ENCODE measurements at places on chromosomes 2 and 18.

DNA sequence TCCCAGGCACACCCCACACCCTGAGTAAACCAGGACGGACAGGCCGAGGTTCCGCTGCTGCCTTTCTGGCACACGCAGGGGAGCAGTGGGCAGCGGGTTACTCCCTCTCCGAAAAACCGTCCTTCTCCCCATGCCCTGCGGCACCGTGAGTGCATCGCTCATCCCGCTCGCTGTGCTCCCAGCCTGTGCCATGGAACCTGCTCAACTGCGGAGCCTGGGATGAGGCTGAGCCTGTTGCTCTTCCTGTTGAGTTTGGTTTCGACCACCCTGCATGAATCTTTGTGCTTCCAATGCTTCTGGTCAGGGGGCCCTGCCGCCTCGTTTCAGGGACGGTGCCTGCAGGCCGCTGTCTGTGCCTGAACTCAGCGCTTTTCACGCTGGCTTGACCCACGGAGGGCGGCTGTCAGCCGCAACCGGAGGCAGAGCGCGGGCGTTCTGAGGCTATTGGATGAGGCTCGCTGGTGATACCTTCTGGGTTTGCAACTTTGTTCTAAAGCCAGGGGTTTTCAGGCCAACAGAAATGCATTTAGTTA lies 106.7 kb downstream of the MBP start:
- no peak for DNase-seq

- no peak for DNase-seq
Observed at GRCh38 chr18:27839141-27839540, 337.8 kb downstream of the CDH2 start.

DNA sequence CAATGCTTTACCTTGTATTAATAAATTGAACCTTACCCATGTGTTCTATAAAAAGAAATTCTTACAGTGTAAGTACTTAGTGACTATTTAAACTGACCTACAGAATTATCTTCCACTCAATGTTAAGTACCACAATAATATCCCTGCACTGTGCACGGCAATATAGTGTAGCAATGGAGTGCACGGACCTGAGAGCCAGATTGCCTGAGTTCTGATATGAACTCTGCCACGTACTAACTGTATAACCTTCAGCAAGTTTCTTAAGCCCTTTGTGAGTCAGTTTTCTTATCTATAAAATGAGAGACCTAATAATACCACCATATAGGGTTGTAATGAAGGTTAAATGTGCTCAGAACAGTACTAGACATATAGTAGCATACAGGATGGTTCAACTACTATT lies 66.2 kb downstream of the GPR39 start:
- DNase-seq = no peak

DNA sequence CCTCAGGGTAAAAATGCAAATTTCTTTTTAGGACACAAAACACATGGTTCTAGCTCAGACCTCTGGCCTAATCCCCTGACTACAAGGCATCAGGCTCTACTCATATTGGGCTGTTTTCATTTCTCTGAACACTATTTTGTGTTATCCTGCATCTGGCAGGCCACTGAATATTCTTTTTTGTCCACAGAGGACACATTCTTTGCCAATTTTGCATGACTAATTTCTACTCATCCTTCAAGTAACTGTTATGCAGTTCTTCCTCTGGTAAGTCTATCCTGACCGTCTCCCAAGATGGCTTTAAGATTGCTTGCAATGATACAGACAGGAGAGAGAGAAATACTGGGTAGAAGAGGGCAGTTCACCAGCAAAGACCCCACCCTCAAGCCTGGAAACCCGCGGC lies 107.6 kb upstream of the RGPD4 start:
- DNase-seq = no peak

GRCh38 chr18:26335571-26336487 lies 109.6 kb downstream of the TAF4B start:
- DNase-seq = no peak

- DNase-seq = no peak
Observed at GRCh38 chr2:108805032-108805431, 18.5 kb downstream of the CCDC138 start.

DNA sequence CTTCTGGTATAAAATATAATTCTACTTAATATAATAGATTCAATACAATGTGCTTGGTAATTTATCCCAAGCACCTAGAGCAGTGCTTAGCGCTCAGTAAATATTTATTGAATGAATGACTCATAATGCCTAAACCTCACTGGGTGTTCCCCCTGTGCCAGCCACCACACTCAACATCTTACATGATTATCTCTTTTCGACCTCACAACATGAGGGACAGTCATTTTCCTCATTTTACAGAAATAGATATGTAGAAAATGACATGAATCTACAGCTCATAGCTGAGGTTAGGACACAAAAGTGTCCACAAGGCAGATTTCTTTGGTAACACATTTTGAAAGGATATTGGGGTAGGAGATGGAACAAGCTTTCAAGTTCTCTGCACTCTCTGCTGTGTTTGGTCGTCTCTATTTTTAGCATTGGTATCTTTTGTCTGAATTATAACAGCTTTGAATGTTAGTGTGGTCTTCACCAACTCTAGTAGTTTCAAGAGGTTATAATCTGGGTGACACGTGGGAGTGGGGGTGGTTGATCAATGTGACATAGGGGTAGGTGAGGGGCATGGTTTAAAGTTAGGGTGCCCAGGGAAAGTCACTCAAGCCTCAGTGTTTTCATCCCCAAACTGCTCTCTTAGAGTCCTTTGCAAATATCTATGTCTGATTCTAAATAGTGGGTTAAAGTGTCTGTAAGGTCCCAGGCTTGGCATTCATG lies 9.8 kb downstream of the MYOM1 start:
- no peak for DNase-seq

DNA sequence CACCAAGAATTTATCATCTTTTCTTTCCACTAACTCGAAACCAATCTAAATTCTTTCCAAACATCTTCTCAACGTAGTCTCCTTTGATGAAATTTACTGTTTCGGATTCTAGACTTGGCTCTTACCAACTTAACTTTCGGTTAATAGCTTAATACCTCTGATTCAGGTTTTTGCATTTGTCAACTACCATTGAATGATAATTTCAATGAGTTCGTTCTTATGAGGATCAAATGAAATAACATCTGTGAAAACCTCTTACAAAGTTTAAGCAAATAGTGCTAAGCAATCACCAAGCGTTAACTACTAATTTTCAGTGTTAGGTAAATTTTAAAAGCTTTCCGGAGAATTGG lies 593 bp upstream of the NRBP1 start:
- DNase-seq = no peak

- DNase-seq = no peak
Observed at GRCh38 chr18:76412818-76413565, 82.0 kb downstream of the ZNF516 start.

DNA sequence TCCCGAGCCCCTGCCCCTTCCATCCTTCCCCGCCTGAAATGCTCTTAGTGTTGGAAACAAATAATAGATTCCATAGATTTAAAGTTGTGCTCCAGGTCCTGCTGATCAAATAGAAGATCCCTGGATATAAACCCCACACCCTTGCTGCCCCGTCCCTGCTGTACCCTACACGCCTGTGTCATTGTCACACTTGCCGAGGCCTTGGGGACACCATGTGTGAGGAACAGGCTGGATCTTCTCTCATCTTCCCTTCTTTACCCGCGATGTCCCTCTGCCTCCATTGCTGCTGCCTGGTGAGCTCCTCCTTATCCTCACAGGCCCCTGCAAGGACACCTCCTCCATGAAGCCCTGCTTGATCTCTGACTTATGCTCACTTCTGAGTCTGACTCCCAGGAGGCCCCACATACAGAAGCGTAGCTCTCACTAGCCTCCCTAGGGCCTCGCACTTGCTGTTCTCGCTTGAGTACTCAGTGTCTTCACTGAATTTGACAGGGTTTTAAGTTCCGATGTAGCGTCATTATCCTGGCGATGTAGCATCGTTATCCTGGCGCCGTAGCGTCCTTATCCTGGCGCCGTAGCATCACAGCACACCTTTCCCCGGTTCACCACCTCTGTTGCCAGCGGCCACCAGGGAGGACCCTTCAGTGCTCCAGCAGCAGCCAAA lies 221.9 kb downstream of the NDUFA10 start:
- no peak for DNase-seq

GRCh38 chr2:3195641-3196476 lies 181.8 kb downstream of the EIPR1 start:
- no peak for DNase-seq

DNA sequence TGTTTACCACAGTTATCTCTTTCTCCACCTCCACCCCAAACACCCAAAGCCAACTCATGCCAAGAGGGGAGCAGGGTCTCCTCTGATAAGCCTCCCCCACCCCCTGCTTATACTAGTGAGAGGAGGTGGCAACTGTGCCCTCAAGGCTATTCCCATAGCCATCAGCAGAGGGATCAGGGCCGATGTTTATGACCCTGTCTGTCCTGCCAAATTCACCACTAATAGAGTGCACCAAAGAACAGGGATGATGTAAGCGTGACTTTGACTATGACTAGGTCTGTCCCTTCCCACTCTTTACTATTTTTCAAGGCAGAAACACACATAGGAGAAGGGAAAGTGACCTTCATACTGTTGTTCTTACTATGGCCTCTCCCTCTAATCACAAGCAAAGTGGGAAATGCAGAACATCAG lies 74.6 kb downstream of the CLHC1 start:
- DNase-seq = no peak

- DNase-seq = no peak
Observed at GRCh38 chr18:50911006-50911405, 32.1 kb downstream of the ME2 start.

GRCh38 chr2:232629129-232629475 lies 4.3 kb upstream of the EFHD1 start:
- DNase-seq = no peak

GRCh38 chr2:222494104-222494739 lies 69.9 kb downstream of the SGPP2 start:
- DNase-seq = no peak

- no peak for DNase-seq
Observed at GRCh38 chr2:97988722-97989121, 7.0 kb downstream of the TMEM131 start.

GRCh38 chr2:10135296-10136089 lies 13.0 kb downstream of the RRM2 start:
- no peak for DNase-seq

DNA sequence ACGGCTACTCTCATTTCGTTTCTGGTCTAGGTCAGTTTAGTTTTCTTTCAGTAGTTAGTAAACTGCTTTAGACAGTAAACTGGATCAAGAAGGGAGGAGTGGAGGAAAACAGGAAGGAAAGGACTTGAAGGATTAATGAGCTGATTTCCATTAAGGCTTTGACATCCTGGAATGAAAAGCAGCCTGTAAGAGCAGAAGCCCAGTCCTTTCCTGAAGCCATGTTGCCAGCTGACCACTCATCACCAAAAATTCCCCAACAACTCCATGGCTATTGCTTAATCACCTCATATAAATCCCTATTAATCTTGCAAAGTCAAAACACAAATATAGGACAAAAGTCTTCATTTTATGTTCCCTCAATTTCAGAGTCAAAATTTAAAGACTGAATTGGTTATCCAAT lies 113.7 kb upstream of the ZFP36L2 start:
- no peak for DNase-seq

DNA sequence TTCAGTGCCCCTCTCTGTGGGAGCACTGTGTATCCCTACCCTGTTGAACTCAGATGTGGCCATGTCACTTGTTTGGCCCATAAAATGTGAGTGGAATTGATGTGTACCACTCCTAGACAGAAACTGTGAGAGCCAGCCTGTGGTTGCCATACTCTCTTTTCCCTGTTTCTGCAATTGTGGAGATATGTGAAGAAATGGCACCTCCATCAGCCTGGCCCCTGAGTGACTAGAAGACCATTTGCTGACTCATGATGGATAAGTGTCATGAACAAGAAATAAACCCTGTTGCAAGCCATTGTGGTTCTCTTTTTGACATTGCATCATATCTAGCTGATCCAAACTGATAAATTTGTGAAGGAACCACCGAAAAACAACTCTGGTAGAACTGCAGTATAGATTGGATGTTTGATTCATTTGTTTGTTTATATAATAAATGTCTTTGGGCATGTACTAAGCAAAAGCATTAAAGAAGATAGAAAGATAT lies 214.5 kb upstream of the FBXO11 start:
- DNase-seq = no peak

GRCh38 chr2:190607014-190607597 lies 41.8 kb upstream of the NAB1 start:
- no peak for DNase-seq

- no peak for DNase-seq
Observed at GRCh38 chr2:45167920-45168629, 158.8 kb upstream of the SIX2 start.

DNA sequence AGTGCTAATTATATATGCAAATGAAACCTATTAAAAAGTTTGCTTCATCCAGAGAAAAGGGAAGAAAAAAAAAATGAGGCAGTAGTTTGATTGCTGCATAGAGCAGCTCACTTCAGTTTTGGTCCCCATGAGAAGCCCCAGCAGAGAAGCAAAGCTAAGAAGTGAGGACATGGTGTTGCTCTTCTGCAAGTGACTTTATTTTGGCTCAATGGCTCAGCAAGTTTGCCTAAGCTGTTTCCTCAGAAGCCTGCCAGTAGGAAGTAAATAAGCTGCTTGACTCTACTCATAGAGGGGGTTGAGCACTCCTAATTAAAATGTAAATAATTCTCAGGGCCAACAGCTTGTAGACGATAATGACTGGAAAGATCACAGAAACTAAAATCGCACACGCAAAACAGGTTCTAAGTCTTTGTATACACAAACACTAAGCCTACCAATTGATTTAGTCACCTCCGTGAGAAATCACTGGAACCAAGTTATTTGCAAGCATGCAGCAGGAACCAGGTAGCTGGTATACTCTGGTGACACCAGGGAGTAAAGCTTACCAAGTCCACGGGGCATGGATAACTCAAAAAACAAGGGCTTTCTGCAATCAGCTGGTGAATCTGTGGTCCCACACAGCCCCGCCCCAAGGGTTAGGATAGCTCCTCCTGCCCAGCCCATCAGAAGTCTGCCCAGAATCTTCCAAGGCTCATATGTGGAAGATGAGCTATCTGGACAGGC lies 39.7 kb upstream of the NABP1 start:
- no peak for DNase-seq

DNA sequence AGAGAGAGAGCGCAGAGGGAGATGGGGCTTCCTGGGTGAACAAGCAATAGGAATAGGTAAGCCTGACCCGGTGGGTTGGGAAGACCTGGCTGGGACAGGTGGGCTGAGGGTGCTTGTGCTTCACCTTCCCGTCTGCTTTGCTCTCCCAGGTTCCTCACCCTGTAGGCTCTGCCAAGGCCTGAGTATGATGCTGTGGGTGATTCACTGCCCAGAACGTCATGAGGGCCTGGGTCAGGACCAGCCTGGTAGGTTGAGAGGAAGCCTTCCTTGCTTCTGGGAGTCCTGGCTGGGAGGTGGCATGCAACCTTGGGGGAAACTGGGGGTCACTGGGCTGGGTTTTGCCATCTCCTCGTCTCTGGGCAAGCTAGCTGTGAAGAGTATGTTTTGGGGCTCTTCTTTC lies 220.2 kb upstream of the APCDD1 start:
- no peak for DNase-seq
